Endothelial cell (in vitro differentiated cells): ENCODE measurements at places on chromosomes 5 and 9. TPM values are rescaled to one million over a fixed set of nuclear protein-coding genes. Genes with fewer than 3 reads are reported as not detected.

- peak; percentile 35 for DNase-seq
Observed at GRCh38 chr9:75891771-75892215, 1.3 kb downstream of the PCSK5 start.

DNA sequence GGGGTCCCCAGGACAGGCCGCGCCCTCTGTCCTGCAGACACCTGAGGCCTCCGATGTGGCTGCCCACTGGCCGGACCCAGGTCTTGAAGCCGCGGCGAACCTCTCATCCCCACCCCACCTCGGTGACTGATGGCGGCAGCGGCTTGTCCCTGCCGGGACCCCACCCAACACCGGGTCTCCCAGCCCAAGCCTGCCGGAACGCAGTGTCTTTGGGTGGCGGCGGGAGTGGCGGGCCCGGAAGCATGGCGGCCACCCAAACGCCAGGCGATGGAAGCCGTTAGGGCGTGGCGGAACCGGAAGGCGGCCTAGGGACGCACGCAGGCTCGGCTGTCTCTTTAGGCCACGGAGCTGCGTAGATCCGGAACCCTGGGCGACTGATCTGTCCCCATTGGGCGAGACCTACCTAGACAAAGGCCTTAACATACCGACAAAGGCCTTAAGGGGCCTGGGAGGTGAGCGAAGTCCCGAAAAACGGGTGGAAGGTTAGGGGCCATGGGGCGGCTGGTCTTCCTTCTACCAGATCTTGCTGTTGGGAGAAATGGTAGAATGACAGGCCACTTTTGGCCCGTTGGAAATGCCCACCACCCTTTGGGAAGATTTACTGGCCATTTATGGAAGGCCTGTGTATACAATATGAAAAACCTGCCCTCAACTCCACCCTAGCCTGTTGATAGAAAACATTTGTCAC lies 94.6 kb upstream of the SMC2 start:
- no peak for DNase-seq

- DNase-seq: no peak
Observed at GRCh38 chr9:97577051-97577450, 56.1 kb downstream of the TSTD2 start.

GRCh38 chr9:81318571-81318970 lies 370.8 kb downstream of the TLE1 start:
- DNase-seq: no peak

- no peak for DNase-seq
Observed at GRCh38 chr9:109317311-109317978, 3.4 kb downstream of the EPB41L4B start.

DNA sequence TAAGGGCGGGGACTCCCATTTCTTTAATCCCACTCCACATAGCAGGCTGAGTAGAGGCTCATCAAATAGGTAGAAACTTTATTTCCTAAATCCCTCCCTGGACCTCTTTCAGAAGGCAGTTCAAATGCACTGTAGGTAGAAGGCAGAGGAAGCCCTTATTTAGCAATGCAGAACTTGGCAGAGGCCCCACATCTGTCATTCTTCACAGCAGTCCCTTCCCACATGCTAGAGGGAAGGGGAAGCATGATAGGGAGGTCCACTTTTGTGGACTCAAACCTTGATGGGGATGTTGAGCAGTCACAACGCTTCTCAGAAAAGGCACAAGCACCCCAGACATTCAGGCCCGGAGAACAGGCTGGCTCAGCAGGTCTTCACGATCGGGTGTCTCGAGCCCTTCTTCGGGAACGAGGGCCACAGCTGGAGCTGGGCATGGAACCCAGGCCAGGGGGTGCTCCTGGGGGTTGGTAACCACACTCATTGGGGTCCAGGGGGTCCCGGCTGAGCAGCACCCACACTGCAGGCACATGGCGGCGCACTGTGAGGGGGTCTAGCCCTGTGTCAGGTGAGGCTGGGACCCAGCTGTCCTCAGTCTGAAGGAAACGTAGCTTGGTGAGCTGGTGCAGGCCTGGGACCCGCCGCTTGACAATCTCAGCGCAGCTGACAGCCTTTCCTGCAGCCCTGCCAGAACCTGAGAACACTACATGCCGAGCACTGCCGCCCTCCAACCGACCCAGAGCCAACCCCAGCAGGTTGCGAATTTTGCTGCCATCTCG lies 1.3 kb downstream of the RPP25L start:
- no peak for DNase-seq

- no peak for DNase-seq
Observed at GRCh38 chr5:79513308-79513703, 628 bp downstream of the HOMER1 start.

DNA sequence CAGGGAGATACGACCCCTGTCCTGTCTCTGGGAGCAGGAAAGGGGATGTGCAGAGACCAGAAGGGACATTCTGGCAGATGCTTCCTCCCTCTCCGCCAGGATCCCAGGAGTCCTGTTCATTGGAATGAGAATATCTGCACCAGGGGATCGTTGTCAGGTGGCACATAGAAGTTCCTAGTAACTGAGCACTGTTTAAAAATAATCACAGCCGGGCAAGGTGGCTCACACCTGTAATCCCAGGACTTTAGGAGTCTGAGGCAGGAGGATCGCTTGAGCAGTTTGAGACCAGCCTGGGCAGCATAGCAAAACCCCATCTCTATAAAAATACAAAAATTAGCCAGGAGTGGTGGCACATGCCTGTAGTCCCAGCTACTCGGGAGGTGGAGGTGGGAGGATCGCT lies 12.3 kb downstream of the SARDH start:
- no peak for DNase-seq

DNA sequence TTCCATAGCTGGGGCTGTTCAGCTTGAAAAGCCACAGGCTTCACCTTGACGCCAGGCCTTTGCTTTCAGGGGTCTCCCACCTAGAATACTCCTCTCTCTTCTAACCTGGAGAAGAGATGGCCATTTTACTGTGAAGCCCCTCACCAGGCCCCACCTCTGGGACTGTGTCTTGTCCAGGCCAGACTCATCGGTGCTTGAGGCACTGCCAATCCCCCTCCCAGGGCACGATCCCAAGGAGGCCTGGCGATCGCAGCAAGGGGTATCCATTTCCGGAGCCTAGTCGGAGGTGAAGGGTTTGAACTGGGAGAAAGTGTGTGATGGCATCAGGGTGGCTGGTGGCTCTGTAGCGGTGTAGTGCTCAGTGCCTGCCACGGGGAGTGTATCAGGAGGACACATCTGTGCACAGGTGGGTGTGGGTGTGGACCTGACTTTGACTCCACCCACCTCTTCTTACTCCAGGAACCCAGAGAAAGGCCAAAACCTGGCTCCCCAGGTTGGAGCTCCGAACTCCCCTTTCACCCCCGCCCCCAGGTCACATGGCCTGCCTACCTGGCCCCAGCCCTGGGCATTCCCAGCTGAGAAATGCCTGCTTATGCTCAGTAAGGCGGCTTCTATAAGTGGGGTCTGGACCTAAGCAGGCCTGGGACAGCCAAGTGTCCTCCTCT lies 27.4 kb upstream of the ENHO start:
- no peak for DNase-seq

- no peak for DNase-seq
Observed at GRCh38 chr9:131304676-131305355, 15.3 kb downstream of the PLPP7 start.

GRCh38 chr9:105206496-105206820 lies 38.0 kb upstream of the SLC44A1 start:
- no peak for DNase-seq

SPRY4 gene
- total RNA-seq: 74.2 TPM

PTGER4 gene
- total RNA-seq: 0.26 TPM
